ENCODE measurements at places on chromosomes 2 and 18. TPM values are rescaled to one million over a fixed set of nuclear protein-coding genes. Genes with fewer than 3 reads are reported as not detected.

- no peak for DNase-seq
These were observed 83.8 kb downstream of the MGAT5 start for GRCh38 chr2:134337631-134338030.

- peak; percentile 50 for DNase-seq
These were observed 493 bp downstream of the FN1 start for GRCh38 chr2:215435280-215435869.

- DNase-seq, result no peak
These were observed 37.8 kb upstream of the MALL start for GRCh38 chr2:110153416-110153815.

GRCh38 chr2:28628987-28629386 lies 122.6 kb upstream of the PPP1CB start:
- DNase-seq, result no peak

MAL gene
- not detected for total RNA-seq

DNA sequence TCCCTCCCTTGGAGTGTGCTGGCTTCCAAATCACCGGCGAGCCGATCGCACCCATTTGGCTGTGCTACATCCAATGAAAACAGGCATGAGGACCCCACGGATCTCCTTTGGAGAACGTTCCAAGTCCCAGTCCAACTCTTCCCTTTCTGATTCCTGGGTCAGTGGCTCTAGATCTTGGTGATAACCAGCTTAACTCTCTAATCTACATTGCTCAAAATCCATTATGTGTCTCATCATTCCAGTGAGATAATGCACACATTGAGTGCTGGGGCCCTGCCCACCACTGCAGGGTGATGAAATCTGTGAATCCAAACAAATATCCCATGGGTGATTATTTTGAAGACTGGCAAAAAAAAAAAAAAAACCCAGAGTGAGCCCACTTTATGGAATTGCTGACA lies 232.7 kb upstream of the COPS8 start:
- DNase-seq, result peak; percentile 31

- DNase-seq, result no peak
These were observed 209.5 kb downstream of the LPIN1 start for GRCh38 chr2:11955884-11956291.

STAMBP gene
- total RNA-seq, result 34.2 TPM

DNA sequence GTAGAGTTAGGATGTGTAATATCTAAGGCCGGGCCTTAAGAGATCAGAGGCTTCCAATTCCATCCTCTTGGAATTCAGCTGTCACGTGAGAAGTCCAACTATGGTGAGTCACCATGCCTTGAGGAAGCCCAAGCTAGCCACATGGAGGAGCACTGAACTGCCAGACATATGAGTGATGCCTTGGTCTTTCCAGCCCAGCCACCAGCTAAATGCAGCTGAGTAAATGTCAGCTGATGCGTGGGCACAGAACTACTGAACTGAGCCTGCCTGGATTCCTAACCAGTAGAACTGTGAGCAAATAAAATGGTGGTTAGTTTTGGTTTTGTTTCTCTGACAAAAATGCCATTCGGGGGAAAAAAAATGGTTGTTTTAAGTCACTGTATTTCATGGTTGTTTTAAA lies 153.7 kb upstream of the SERTAD2 start:
- DNase-seq, result peak; percentile 99

ACADL gene
- 0.63 TPM for total RNA-seq

NR4A2 gene
- total RNA-seq, result 0.41 TPM

NEU4 gene
- not detected for total RNA-seq

- no peak for DNase-seq
These were observed 35.7 kb downstream of the LYPD6 start for GRCh38 chr2:149365931-149366583.

- DNase-seq, result no peak
These were observed 76.4 kb downstream of the ZSWIM2 start for GRCh38 chr2:186772579-186772978.

DNA sequence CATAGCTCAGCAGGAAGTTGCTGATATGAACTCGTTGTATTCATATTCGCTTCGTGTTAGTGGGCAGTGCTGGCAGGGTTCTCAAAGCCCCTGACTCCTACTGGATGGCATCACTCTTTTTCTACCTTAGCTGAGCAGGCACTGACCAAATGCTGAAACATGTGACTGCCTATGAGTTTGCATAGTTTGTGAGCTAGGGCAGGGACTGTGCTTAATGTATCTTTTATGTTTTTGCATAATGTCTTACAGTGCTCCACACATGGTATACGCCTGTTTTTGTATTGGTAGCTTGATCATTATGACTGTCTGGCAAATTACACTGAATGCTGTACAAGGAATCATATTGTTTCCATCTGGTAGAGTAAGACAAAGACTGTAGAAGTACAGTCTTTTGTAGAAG lies 305.3 kb downstream of the PARD3B start:
- DNase-seq, result no peak

TMEM17 gene
- 4.4 TPM for total RNA-seq

DNA sequence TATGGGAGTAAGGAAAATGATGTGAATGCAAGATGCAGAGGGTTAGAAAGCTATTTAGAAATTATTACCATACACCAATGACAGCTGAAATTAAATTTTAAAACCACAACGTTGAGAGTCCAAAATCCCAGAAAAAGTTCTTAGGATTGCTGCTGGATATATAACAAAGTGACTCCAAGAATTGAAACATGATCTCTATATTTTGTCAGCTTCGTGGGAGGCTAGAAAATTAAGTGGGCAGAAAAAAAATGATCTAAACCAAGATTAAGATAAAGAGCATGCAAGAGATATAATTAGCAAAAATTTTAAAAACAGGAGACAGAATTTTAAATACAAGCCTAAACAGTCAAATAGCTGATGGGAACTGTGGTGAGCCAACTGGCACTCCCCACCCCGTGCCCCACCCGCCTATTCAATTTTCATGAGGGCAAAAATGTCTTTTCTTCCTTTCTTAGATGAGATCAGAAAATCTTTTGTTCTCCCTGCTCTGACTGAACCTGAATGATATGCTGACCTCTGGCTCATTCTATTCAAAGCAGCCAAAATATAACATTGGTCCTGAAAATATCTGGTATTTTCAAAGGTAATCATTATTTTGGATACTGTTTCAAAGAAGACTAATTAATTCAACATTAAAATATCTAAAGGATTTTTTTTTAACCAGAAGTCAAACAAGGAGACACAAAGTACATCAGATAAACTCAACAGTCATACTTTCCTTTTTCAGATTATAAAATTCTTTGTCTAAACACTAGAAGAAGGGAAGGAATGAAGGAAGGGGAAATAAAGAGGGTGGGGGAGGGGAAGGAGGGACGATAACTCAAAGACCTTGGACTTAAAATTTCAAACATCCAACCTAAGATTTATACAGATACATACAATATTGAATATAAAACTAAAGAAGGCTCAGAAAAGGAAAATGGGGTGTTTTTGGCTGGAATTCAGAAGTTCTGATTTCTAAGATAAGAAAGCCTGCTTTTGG lies 12.2 kb downstream of the KANSL3 start:
- peak; percentile 64 for DNase-seq

TNFAIP6 gene
- total RNA-seq, result 51.9 TPM

DNA sequence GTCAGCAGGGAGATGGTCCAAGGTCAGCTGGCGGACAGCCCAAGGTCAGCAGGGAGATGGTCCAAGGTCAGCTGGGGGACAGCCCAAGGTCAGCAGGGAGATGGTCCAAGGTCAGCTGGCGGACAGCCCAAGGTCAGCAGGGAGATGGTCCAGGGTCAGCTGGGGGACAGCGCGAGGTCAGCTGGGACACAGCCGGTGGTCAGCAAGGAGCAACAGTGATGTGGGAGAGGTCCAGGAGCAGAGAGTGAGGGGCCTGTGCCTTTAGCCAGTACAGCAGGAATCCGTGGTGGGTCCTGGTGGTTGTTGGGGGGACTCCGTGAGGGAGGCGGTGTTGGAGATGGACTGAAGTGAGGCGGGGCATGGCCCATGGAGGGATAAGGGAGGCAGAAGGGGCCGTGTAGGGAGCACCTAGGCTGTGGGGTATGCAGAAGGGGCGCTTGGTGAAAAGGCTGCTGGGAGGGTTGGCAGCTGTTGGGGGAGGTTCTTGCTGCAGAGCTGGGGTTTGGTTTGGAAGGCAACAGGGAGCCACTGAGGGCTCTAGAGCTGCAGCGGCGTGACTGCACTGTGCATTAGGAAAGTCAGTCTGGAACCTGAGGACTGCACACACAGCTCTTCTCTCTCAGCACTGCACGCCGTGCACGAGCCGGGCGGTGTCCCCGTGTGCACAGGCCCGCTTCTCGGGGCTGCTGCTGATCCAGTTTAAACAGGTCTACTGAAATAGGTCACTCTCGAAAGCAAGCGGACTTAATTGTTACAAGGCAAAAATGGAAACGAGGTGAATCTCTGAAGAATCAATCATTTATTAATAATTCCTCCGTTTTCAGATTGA lies 76.2 kb upstream of the HDAC4 start:
- DNase-seq, result no peak

DNA sequence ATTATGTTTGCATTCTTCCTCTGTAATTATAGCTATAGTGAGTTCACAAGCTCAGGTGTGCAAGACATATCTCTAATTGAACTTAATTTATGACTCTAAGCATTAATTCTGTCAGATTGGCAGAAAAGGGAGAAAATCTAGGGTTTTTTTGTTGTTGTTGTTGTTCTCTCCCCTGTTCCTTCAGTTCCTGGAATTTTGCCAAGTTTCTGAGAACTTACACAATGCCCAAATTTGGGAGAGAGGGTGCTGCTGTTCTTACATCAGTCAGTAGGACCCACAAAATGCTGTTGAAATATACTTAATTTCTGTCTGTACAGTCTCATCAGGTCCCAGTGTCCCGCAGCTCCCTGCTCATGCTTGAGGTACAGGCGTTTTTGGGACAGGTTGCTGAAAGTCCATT lies 221.8 kb upstream of the RBMS1 start:
- DNase-seq, result no peak

- DNase-seq, result peak; percentile 38
These were observed 15.6 kb downstream of the TRABD2A start for GRCh38 chr2:84865181-84865783.

SERPINB11 gene
- total RNA-seq, result not detected

DNA sequence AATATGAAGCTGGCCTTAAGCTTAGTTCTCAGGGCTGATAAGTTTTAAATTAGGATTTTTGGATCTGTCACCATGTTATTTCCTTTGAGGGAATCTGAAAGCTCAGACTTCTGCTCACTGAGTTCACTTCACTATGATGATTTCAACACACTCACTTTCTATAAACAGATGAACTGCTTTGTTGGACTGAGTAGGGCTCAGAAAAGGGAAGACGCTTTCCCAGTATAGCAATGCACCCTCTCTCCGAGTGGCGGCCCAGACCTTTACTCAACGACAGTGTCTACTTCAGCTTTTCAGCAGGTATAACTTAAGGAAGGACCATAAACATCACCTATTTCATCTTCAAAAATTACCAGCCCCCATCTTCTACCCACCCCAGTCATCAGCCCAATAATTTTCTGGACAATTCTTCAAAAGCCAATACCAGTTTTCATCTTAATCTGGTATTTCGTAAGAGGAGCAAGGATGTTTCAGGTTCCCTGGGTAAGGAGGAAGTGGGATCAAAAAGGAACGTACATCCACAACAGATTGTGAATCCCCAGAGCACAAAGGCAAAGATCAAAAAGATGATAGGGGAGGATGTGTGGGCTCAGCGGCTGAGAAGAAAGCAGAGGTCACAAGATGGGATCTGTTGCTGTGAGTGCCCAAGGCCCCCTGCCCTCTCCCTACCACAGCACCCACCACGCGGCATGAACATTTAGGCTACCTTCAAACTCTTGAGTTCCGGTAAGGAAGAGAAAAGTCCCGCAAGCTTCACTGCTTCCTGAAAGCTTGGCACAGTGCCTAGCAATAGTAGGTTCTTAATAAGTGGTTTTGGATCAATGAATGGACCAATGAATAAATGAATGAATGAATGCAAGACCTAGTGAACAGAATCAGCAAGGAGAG lies 41.9 kb downstream of the LPIN2 start:
- DNase-seq, result no peak

INPP1 gene
- 9.2 TPM for total RNA-seq

WNT10A gene
- not detected for total RNA-seq

GRCh38 chr2:60106836-60107529 lies 446.5 kb downstream of the BCL11A start:
- no peak for DNase-seq

GRCh38 chr2:200602584-200602983 lies 16.8 kb downstream of the AOX1 start:
- DNase-seq, result no peak

Data from fibroblast of the aortic adventitia (primary cell).